ENCODE measurements at places on chromosomes 6 and 20.

DNA sequence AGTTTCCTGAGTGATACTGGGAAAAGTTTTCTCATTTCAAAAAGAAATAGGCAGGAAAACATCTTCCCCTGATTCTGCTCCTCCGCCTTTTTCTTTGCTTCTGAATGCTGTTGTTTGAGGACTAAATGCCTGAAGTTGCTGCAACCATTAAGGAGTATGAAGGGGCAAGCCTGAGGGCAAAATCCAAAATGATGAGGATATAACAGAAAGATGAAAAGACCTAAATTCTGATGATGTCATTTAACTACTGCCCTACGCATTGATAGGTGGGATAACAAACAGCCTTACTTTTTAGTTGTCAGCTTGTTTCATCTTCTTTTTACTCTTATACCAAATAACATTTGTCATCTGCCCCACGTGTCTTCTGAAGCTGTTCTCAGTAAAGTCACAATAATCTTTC is 474.6 kb upstream of the MMS22L start:
- no peak for DNase-seq

DNA sequence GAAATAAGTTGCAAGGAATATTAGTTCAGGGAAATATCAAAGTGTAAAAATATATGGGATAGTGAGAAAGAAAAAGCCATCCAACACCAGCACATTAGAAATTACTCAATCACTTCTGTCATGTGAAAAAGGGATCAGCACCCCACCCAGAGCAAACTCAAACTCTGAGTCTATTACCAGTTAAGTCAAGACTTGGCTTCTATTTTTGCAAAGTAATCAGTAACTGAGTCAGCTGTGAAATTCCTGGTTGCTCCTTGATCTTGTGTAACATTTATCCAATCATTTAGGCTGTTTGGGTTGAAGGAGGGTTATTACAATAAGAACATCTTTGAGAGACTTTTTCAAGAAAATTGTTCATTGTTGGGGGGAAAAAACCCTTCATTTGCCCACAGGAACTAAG is 51.2 kb downstream of the SLC22A23 start:
- no peak for DNase-seq

- DNase-seq, result no peak
Measured at GRCh38 chr6:158211273-158212055, 43.3 kb downstream of the GTF2H5 start.

DNA sequence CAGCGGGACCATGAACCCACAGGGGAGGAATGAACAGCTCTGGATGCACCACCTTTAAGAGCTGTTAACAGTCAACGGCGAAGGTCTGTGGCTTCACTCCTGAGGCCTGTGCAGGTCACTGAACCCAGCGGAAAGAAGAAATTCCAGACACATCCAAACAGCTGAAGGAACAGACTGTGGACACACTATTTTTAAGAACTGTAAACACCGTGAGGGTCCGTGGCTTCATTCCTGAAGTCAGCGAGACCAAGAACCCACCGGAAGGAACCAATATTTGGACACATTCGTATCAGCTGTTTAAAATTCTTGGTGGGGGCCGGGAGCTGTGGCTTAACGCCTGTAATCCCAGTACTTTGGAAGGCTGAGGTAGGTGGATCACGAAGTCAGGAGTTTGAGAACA is 5.4 kb upstream of the TMEM14B start:
- DNase-seq, result no peak

- DNase-seq, result no peak
Measured at GRCh38 chr6:24313251-24314141, 44.4 kb downstream of the DCDC2 start.

- DNase-seq, result no peak
Measured at GRCh38 chr6:137311940-137312339, 92.8 kb upstream of the IFNGR1 start.

GRCh38 chr6:81713205-81713604 is 39.3 kb downstream of the TENT5A start:
- DNase-seq, result no peak

DNA sequence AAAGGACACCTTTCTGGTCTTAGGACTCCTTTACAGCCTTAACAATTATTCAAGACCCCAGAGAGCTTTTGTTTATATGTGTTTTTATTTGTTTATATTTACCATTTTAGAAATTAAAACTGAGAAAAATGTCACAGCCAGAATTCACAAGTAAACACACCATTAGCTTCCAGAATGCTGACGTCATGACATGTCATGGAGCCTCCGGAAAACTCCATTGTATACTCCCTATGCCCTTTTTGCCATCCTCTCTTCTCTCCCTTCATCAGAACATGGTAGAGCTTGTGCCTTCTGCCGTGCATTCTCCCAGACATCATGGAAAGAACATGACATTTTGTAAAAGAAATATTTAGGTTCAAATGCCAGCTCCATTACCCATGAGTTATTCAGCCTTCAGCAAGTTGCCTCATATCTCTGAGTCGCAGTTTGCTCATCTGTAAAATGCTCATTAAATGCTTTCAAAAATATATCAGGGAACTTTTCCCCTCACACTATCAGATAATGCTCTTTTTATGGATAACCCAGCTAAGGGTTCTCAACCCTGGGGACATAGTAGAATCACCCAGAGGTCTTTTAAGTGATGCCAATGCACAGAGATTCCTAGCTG is 27.8 kb downstream of the TNFAIP3 start:
- DNase-seq, result no peak

DNA sequence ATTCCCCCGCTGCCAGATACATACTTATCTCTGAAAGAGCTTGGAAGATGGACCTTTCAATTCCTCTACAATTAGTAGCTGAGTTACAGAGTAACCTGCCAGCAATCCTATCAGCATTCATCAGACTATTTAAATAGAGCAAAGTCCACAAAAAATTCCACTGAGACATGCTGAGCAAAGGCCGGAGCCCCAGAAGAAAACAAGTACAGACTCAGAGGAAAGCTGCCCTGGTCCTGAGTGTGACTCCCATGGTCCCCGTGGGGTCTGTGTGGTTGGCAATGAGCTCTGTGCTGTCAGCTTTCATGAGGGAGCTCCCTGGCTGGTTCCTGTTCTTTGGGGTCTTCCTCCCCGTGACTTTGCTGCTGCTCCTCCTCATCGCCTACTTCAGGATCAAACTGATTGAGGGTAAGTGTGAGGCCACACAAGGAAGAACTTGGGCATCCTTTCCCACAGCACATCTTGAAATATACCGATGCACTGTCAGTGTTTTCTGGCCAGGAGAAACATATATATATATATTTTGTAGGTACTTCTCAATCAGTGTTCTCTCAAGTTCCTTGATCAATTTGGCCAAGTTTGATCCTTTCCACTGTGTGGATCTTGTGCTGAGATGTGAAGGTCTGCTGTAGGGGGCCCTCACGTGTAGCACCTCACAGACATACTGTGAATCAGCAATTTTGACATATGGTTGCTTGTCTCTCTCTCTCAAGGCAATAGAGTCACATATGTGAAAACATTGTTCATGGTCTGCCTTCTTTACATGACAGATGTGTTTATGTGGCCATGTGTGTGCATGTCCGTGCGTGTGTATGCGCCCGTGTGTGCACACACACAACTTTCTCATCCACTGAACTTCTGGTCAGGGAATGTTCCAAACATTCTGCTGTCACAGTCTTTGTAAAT is at the start of gene SMLR1:
TSS of gene SMLR1 (plus strand) at position 160 of the 903 bp plus-strand sequence. CDS start at position 168, 8 bp downstream.
- no peak for DNase-seq

DNA sequence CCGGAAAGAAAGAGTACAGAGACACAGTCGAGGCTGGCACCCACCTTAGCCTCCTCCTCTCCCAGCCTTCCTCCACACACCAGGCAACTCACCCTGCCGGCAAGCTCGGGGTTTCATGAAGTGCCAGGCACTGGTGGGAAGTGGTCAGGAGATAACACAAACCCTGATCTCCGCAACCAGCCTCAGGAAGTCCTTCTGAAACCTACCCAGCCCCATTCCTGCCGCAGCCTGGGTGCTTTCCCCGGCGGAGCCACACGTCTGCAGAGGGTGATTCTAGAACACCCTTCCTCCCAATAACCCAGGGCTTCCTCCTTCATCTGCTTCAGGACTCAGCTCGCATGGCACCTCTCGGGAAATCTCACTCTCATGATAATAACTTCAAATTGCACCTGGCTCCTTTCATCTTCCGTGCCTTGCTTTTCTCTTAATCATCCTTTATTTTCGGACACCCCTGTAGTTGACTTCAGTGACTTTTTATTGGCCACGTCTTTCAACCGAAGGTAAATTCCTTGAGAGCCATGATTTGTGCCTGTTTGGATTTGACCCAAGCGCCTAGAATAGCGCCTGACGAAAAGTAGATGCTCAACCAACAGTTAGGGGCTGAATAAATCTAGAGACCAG is 8.7 kb upstream of the HLA-E start:
- no peak for DNase-seq

DNA sequence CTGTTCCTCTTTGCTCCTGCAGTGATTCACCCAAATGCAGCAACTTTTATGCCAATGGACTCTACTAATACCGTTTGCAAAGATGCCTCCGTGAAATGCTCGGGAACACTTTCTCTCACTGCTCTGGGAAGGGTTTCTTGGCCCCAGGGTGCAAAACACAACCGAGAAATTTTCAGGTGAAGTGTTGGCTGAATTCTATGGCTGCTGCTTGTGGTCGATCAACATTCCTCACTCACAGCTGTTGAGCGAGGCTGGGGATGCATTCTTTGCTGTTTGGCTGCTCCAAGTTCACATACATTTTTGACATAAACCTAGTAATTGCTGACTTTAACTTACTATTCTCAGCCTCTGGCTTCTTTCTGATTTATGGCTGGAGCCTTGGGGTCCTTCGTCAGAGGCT is 342.0 kb upstream of the CHD6 start:
- DNase-seq, result no peak

DNA sequence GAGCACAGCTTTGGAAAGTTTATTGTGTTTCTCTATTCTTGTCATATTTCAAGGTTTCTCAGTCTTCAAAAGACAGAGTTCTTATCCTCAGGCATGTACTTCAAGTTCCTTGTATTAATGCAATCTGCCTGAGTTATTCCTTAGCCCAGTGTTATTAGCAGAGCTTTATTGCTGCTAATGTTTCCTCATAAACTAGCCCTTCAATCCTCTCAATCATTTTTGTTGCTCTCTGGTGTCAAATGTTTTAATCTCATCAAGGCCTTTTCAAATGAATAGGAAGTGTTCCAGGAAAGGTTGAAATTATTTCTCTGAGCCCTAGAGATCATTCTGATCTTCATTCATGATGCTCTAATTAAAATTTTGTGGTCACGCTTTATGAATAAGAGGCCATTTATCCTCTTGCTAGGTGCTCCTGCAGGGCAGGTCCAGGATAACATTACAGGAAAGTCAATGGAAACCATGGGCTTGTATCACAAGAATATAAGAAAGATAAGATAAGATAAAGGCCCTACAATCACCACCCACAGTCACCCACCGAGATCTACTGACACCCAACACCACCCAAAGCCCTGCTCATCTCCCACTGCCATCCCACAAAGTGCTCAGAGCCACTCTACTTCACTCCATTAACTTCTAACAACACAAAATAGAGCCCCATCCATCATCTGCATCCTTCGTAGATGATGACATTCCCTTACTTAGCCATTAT is 125.9 kb downstream of the COL9A1 start:
- no peak for DNase-seq

DNA sequence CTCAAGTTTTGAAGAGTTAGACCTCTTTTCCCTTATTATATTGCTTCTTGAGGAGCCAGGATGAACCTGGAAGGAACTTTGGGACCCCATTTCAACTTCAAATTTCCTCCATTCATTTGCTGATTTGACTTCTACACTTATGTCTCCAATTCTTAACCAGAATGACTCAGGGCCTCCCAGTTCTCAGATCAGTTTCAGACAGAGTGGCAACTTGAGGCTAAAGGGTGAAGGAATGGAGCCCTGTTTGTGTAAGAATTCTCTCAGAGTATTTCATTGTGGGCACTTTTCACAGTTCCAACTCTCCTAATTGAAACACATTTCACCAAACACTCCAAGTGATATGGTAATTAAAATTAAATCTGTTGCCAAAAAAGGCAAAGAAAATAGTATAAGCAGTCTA is 109.0 kb upstream of the FLRT3 start:
- no peak for DNase-seq

DNA sequence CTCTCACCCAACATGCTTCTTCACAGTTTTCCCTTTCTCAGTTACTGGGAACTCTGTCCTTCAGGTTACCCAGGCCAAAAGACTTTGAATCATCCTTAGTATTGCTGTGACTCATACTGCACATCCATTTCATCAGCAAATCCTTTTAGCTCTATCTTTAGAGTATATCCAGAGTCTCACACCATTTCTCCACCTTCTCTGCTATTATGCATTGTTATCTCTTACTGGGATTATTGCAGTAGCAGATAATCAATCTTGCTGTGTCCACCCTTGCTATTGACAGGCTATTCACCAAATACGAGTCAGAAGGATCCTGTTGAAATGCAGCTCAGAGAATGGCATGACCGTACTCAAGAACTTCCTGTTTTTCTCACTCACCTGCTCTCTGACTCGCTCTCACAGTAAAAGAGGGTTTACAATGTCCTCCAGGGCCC is 57.3 kb downstream of the BCKDHB start:
- no peak for DNase-seq

DNA sequence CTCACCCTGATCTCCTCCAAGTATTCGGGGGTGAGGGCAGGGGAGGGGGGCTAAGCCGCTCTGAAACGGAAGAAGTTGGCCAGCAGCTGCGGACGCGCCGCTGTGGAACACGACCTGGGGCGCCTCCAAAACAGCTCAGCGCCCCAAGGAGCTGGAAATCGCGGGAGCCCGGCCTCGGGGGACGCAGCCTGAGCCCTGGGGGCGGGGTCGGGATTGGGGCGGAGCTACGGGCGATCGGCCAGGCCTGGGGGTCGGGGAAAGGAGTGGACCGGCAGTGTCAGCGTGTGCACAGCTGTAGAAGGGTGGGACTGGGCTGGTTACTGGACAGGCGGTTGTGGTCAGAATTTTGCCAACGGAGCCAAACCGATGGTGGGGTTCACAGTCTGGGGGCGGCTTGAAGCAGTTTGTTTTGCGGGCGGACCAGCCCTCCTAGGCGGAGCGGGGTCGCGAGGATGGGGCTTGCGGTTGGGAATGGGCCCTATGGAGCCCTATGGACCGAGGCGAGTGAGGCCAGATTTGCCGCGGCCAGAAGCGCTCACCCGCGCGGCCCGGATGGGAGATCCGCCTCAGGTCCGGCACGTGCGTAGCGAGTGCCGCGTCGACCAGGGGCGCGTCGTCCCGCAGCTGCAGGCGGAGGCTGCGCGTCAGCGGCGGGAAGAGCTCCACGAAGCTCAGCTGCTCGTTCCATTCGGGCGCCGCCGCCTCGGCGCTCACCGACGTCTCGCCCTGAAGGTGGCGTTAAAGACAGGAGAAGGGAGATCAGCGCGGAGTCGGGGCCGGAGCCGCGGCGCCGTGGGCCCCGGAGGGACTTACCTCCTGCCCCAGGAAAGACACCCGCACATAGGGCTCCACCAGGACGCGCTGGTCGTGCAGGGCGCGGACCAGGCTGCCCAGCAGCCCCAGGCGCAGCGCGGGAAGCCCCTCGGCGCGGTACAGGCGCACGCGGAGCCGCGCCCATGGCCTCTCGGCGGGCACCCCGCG is 14.3 kb upstream of the SPAG4 start:
- DNase-seq, result peak; percentile 34
